ENCODE measurements at places on chromosomes 5 and 9. TPM values are rescaled to one million over a fixed set of nuclear protein-coding genes. Genes with fewer than 3 reads are reported as not detected.

The NFX1 gene
- polyA plus RNA-seq, result 22.0 TPM

The GFI1B gene
- 0.24 TPM for polyA plus RNA-seq

The STING1 gene
- 28.2 TPM for polyA plus RNA-seq

The CDH9 gene
- polyA plus RNA-seq, result not detected

The PCDHA1 gene
- polyA plus RNA-seq, result not detected

The FST gene
- 27.4 TPM for polyA plus RNA-seq

The PCDHA3 gene
- 0.26 TPM for polyA plus RNA-seq

The MEGF10 gene
- 38.3 TPM for polyA plus RNA-seq

The CCDC192 gene
- polyA plus RNA-seq, result 0.48 TPM

The KCNN2 gene
- 5.7 TPM for polyA plus RNA-seq

All from muscle of back (tissue), 13 donors.